ENCODE measurements at places on chromosomes 7 and 10.

GRCh38 chr7:130882396-130882795 is 148.4 kb upstream of the KLF14 start:
- no peak for DNase-seq

GRCh38 chr7:47577321-47577919 is 4.5 kb downstream of the TNS3 start:
- DNase-seq, result no peak

DNA sequence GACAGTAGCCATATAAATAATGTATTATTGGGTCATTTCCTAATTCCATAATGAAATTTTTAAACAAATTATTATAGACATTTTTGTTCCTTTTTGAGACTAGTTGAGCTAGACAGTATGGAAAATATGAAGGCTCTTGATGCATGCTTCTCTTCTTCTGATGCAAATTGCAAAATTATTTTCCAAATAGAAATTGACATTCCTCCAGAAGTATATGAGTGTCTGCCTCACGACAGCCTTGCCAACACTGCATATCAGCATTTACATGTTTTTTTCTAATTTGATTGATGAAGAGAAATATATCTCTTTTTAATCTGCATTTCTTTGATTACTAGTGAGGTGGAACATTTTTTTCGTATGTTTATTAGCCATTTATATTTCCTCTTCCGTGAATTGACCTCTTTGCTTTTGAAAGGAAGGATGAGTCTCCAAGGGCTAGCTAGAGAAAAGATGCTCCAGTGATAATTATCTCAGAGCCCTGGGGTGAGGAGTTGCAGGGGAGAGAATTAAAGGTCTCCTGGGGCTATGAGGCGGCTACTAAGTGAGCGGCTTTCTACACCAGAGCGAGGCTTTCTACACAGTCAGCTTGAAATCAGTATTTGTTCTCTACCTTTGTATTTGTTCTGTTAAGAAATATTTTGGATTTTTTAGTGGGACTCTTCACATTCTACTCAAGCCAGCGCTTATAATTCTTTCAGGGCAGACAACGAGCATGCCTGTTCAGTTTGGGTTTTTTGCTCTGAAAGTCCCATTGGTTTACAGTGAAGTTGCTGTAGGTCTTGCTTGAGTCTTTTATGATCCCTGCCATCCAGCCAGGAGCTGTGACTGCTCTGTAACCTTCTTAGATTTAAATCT is 712.2 kb upstream of the GALNT17 start:
- no peak for DNase-seq

GRCh38 chr10:12631216-12631615 is 281.9 kb downstream of the CAMK1D start:
- no peak for DNase-seq

DNA sequence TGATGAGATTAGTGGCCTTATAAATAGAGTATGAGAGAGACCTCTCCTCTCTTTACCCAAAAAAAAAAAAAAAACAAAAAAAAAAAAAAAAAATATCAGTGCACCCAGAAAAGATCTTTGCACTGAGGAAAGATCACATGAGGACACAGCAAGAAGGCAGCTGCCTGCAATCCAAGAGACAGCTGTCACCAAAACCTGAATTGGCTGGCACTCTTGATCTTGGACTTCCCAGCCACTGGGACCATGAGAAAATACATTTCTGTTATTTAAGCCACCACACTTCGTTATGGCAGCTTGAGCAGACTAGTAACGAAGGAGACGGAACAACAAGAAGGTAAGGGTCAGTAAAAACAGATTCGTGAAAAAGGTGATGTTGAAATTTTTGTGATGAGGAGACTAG is 47.0 kb downstream of the TMEM106B start:
- DNase-seq, result no peak

- no peak for DNase-seq
Observed at GRCh38 chr10:29784175-29784773, 149.5 kb upstream of the SVIL start.

- no peak for DNase-seq
Observed at GRCh38 chr10:84991301-84991700, 662.9 kb downstream of the CCSER2 start.

DNA sequence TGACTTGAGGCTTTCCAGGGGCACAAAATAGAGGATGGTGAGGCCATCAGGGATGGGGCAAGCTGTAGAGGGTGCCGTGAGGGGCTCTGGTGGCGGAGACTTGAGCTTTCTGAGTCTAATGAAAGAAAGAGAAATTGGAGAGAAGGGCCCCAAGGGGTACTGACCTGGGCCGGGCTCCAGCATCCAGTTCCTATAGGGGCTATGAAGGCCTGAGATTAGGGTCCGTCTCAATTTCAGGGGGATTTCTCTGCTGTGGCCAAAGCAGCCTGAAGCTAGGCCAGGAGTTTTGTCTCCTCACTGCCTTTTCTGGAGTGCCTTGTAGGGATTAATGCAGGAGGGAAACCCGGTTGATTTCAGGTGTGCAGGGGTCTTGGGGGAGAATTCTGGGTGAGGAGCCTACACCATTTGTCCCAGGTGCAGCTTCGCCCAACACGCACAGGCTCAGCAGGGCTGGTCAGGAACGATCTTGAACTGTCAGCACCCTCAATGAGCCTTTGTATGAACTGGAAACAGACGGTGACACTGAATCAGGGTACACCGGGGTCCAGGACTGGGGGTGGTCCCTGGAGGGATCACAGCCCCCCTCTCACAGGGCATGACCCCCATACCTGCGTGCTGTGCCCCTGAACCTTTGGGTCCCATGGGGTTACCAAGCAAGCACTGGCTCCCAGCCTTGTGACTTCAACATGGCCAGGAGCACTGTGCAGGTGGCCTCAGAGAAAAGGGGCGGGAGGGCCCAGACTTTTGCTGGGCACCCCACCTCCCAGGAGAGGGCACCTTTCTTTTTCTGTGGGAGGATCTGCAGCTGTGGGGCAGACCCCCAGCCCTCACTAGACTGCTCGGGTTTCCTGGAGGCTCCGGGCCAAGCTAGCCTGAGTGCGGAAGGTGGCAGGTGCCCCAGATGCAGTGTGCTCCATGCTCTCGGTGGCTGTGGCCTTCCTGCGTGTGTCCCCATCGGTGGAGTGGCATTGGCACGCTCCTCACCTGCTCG is 122.9 kb upstream of the RET start:
- no peak for DNase-seq

DNA sequence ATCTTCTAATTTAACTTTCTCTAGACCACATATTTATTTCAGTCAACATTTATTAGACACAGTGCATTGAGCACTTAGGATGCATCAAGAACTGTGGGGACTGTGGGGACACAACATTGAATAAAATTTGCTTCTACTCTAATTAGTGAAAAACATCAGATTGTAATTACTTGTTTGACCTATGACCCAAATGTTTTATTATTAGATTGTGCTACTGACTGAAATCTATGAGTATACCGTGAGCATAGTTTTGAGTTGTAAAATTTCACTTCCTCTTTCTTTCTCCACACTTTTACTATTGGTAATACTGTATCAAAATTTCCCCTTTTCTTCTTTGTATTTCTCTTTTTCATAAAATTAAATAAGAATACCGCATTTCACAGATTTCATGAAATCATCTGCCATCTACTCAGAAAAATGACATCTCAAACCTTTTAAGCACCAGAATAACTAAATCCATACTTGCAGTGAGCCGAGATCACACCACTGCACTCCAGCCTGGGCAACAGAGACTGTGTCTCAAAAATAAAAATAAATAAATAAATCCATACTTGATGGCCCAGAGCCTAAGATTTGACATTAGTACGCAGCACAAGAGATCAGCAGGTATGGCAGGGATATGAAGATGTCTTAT is 25.4 kb upstream of the INPP5F start:
- no peak for DNase-seq

GRCh38 chr7:39656415-39656814 is 33.0 kb downstream of the RALA start:
- DNase-seq, result no peak

- no peak for DNase-seq
Observed at GRCh38 chr7:149027611-149028345, 527 bp downstream of the PDIA4 start.

GRCh38 chr10:78890506-78890905 is 178.3 kb upstream of the ZMIZ1 start:
- DNase-seq, result no peak

DNA sequence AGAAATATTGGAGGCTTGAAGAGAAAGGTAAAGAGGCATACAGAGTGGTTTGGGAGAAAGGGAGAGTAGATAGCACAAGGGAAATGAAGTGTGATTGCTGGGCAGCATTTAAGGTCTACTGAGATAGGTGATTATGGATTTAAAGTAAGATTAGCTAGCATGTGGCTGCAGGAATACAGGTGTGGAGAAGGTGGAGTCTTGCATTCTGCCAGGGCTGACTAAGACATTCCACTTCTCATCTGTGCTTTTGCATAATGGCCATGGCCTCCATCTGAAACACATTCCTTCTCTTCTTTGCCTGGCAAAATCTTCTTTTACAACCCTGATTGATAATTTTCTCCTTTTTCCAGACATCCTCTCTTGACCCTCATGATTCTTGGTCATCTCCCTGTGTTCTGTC is 31.6 kb upstream of the PCGF5 start:
- DNase-seq, result no peak

DNA sequence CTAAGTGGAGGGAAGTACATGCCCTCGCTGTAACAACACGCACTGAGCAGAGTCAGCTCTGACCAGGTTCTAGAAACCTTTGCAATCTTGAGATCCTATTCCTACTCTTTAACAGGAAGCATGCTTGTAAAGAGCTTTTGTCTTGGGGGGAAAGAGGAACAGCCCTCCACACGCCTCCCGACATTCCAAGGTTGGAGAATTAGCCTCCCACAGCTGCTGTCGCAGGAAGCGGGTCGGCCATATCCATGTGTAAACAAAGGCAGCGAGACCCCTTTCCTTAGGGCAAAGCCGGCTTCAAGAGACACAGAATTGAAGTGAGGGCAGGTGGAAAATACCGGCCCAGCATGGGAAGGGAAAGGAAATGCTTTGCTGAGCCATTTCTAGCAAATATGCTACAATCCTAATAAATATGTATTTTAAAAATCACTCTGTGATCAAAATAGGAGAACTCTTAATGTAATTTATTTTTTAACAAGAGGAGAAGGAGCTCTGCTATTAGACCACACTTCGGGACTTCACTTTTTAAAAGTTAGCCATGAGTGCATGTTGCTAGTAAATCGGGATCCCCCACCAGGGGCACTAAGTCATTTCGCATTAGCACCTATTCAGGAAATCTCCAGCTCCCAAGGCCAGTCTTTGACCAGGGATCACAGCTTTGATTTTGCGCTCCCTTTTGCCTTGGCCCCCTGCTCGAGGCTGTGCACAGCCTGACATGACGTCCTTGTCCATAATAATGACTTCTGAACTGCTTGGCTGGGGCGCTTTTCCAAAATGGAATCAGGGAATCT is 55.9 kb downstream of the FAM204A start:
- DNase-seq, result no peak

DNA sequence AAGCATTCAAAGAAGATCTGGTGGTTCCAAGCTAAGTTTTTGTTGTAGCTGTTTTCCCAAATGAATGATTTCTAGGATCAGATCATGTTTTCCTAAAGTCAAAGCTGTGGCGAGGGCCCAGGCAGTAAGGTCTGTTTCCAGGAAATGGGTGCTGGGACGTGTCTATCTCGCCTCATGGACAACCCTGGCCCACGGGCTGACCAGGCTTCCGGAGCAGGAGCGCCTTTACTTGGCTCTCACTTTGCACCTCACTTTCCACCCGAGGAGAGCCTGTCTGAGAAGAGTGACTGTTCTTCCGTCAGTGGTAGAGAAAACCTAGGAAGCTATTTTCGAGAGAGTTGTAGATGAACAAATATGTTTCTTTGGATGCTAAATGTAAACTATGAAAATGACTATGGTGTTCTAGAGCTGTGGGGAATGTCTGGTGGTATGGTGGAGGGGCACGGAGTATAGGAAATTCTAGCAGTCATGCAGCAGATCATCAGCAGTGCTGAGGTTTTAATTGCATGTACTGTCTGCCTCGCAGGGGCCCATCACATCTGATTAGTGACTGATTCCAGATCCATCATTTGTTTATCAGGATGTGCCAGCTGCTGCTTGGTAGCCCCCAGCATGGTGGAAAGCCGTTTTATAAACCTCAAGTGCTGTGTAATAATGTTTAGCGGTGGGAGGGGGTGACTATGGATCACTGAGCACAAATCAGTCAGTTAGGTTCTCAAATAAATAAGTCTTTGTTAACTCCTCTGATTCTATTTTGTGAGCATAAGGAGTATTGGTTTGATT is 66.6 kb downstream of the VWC2 start:
- DNase-seq, result no peak

- no peak for DNase-seq
Observed at GRCh38 chr10:32149252-32149955, 93.2 kb upstream of the KIF5B start.

DNA sequence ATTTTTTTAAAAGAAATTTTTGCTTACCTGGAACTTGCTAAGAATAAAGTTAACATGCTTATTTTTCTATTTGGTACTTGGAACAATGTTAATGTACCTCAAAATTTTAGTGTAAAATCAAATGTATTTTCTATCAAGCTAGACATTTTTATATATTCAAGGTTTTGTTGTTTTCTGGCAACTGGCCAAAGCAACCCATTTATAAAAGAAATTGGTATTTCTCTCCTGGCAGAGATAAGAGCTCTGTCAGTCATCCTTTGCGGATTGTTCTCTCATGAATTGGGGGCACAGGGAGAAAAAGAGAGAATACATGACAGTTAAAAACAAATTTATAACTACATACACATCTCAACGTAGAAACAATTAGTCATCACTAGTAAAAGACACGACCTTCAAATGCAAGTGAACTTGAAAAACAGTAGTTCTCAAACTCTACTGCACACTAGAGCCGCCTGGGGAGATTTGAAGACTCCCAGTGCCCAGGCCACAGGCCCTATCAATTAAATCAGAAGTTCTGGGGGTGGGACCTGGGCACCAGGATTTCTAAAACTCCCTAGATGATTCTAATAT is 152.4 kb upstream of the LAMB4 start:
- DNase-seq, result no peak

GRCh38 chr7:114293289-114294012 is 121.2 kb upstream of the FOXP2 start:
- DNase-seq, result no peak

GRCh38 chr10:65413001-65413400 is 1512.8 kb upstream of the LRRTM3 start:
- no peak for DNase-seq

Measured in activated B cell treated with CpG ODN at 0.5 μM for 24 hours (primary cell).